Stimulated activated CD4-positive, alpha-beta T cell treated with anti-CD3 and anti-CD28 coated beads, TNF-alpha, amount 100 ng/mL, for 1 hour (primary cell): ENCODE measurements at places on chromosomes 7 and 10.
A peak's percentile ranks its signal among the peaks of the same experiment; 100 is the strongest.

DNA sequence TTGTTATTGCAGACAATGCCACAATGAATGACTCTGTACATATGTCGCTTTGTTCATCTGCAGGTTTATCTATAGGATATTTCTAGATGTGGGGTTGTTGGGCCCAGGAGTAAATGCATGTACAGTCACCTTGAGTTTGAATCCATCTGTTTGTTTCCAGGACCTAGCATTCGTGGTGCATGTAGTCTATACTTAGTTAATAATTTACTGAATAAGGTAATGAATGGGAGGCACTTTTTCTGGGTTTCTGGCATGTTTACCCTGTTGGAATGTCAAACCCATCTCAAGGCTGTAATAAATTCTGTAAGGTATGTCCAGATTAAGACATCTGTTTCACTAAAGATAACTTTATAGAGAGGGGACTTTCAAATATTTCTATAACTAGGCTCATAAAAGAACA, 23.5 kb downstream of the HECTD2 start:
- DNase-seq, result no peak

DNA sequence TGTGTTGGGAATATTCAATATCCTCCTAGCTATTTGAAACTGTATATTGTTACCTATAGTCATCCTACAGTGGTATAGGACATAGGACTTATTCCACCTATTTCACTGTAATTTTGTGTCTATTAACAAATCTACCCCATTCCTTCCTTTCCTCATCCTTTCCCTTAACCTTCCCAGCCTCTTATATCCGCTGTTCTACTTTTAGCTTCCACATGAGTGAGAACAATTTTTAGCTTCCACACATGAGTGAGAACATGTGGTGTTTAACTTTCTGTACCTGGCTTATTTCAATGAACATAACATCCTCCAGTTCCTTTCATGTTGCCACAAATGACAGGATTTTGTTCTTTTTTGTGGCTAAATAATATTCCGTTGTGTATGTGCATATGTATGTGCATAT, 95.9 kb upstream of the FGL2 start:
- DNase-seq, result no peak

- no peak for DNase-seq
These were observed 25.3 kb downstream of the COL13A1 start for GRCh38 chr10:69826789-69827554.

DNA sequence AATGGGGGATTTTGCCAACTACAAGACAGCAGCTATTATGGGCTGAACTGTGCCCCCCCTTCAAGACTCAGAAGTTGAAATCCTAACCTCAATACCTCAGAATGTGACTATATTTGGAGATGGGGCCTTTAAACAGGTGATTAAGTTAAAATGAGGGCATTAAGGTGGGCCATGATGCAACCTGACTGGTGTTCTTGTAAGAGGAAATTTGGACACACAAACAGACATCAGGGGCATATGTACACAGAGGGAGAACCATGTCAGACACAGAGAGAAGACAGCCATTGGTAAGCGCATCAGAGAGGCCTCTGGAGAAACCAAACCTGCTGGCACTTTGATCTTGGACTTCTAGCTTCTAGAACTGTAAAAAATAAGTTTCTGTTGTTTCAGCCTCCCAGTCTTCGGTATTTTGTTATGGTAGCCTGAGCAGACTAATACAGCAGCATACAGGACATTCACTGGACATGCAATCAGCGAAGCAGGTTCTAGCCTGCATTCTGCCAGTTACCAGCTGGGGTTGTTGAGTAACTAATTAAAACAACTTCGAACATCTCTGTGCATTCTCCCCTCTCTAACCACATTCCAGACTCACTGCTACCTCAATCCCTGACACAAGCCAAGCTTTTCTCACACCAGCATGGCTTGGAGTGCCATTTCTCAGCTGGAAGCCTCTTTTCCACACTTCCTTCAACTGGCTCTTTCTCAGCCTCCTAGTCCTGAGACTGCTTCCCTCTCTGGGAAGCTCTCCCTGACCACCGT, 141.4 kb downstream of the DOCK4 start:
- no peak for DNase-seq

- no peak for DNase-seq
These were observed 36.8 kb downstream of the CTBP2 start for GRCh38 chr10:125123476-125124114.

- DNase-seq, result no peak
These were observed 43.6 kb upstream of the WNT16 start for GRCh38 chr7:121285066-121285667.

DNA sequence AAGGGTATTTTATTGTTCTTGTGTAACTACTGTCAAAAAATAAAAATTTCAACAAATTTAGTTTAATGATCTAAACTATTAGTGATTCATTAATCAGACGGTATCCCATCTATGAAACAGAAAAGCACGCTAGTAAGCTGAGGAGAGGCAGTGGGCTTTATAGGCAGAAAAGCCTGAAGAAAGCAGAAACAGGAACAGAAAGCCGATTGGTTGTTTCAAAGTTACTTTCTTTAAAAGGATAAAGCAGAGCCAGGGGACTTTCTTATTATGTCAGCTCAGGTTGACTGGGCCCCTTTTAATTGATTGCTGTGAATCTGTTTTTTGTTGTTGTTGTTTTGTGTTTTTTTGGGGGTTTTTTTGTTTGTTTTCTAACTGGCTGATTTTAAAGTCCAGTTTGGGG, 105.5 kb downstream of the TES start:
- DNase-seq, result no peak

- no peak for DNase-seq
These were observed 181.7 kb downstream of the LRMDA start for GRCh38 chr10:75612904-75613684.

- DNase-seq, result peak; percentile 22
These were observed 399 bp downstream of the FHIP2A start for GRCh38 chr10:114821915-114822443.

DNA sequence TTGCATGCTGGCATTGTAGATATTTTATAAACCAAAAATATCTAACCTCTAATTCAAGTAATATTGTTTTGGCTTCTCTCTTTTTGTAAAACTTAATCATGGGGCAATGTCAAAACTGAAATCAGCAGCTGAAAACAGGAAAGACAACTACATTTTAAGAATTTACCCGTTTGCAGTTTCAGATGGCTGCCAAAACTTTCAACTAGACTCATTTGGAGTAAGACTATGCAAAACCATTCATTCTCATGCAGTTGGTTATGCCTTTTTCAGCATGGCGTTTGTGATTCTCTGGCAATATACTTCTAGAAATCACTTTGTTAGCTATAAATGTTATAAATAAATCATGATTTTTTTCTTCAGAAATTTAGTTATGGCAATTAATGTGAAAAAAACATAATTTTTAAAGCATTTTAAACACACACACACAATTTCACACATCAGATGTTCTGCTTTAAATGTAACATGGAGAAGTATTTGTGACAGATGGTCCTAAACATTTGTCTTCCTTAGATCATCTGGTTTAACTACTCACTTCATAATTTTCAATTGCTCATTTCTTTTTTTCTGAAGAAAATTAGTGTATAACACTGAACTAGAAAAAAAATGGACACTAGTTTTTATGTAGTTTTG, 116.4 kb downstream of the ITGB8 start:
- DNase-seq, result no peak

GRCh38 chr7:51802718-51803117, 486.1 kb upstream of the COBL start:
- no peak for DNase-seq

GRCh38 chr7:19024261-19024660, 93.2 kb downstream of the TWIST1 start:
- DNase-seq, result no peak

- no peak for DNase-seq
These were observed 257.8 kb upstream of the GNAI1 start for GRCh38 chr7:79876848-79877252.

GRCh38 chr10:609262-609658, 80.2 kb downstream of the DIP2C start:
- DNase-seq, result no peak

- no peak for DNase-seq
These were observed 20.1 kb downstream of the LHPP start for GRCh38 chr10:124481717-124482116.

DNA sequence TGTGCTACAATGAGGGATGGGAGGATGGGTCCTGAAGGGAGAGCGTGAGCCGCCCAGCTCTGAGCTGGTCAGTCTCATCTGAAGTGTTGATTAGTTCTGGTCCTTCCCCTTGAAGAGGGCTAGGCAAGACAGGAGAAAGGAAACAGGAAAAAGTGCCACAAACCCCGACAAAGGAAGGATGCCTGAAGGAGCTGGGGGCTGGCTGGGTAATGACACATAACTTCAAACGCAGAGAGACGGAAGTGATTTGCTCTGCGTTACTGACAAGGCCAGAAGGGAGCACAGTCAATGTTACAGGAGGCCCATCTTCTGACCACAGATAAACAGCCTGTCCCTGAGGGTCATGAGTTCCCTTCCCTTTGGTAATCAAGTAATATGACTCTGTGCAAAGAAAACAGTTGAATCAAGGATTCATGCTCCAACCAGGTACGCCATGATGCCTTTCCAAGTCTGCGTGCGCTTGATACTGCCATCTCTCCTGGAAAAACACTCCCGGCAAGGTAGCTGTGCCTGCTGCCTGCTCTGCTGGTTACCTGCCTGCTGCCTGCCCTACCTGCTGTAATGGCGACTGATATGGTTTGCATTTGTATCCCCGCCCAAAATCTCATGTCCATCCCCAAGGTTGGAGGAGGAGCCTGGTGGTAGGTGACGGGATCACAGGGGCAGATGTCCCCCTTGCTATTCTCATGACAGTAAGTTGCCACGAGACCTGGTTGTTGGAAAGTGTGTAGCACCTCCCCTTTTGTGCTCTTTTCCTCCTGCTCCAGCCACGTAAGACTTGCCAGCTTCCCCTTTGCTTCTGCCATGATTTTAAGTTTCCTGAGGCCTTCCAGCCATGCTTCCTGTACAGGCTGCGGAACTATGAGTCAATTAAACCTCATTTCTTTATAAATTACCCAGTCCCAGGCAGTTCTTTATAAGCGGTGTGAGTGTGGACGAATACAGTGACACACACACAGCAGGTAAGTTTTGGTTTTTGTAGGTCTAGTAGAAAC, 57.9 kb downstream of the GRB10 start:
- DNase-seq, result no peak

DNA sequence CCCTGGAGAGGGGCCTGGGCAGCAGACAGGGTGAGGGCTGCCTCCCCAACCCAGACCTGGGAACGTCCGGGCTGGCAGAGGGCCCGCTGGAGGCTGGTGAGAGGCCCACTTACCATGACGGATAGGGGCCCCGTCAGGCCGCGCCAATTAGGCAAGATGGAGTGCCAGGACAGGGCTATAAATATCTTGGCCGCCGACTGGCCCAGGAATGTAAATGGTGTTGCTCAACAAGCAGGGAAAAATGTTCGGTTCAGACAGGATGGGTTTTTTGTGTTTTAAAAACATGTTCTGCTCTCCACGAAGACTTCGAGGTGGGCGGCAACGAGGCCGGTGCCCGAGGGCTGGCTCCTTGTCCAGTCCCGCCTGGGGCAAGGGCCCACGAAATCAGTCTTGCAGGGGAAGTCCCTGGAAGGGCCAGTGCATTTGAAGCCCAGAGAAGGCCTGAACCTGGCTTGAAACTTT, 35.8 kb upstream of the ELN start:
- no peak for DNase-seq

DNA sequence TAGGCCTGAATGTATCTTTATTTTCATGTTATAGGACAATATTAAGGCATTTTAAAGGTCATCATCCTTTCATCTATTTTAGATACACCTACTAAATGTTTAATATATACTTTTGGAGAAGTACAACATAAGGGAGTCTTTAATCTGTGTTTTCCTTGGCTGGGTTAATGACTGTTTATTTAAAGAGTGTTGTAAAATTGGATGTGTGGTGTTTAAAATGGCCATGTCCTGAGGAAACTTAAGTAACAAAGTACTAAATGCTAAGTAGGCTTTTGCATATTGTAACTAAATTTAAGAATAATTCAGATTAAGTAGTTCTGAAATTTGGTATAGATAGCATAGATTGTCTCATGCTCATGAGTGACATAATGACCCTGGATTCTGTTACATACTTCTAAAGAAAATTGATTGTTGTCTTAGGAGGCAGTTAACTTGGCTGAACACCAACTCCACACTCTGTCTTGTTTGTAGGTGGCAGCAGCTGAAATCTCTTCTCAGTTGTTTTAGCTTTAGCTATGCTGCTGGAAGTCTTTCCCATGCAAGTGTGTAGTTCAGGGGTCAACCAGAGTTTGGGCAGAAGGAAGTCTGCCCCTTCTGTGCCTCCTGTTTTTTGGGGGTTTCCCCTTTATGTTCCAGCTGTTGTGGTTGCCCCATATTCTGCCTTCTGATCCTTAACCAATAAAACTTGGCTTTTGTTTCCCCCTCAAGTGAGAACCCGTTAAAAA, 29.2 kb downstream of the DLD start:
- DNase-seq, result no peak

DNA sequence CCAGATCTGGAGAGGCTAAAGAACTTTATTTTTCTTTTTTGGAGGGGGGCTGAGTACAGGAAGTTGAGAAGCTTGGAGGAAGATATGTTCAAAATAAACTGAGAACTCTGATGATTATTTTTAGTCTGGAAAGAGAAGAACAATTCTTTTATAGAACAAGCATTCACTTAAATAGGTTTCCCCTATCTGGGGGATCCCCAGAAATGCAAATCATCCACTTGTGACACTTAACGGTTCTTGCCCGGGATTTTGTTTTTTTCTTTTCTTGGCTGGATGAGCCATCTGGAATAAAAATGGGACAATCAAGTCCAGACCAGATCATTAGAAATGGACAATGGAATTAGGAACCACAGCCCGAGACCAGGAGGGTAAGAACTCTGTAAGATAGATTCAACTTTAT, 95.9 kb upstream of the EGR2 start:
- DNase-seq, result no peak

DNA sequence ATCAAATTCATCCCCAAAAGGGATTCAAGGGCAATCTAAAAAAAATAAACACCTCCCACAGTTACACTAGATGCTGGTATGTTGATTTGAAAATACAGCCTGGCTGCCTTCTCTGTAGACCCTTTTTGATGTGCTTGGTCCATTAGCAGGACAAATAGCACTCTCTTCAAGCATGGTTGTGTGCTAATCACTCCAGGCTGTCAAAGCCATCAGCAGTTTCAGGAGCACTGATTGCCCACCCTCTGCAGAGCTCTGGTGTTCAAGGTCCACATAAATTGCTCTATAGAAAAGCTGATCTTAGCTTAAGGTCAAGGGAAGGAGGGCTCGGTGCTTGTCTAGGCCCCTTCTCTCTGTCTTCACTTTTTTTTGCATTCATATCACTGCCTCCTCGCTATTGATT, 35.4 kb downstream of the PRR15 start:
- no peak for DNase-seq

GRCh38 chr7:22921386-22922086, 92.4 kb downstream of the HYCC1 start:
- DNase-seq, result no peak
